ENCODE measurements at places on chromosomes 13 and 19.

GRCh38 chr19:43485951-43486350 is 18.6 kb downstream of the PHLDB3 start:
- no peak for DNase-seq

DNA sequence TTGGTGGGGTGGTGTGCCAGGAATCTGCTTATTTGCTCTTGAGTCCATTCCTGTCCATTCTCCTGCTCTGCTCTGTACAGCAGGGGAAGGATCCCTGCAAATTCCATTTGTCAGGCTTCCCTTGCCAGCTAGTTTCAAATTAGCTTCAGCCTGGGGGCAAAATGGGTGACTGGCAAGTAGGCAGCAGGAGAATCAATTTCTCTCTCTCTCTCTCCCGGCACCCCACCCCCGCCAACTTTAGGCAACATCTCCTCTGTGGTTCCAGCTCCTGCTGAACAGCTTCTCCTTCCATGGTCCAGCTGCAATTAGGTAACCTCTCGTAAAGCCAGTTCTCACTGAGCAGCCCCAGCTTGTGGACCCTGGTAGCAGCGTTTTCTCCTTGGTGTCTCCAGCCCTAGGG is 6.7 kb upstream of the MYCBP2 start:
- no peak for DNase-seq

- no peak for DNase-seq
Measured at GRCh38 chr19:29487432-29487831, 38.4 kb upstream of the VSTM2B start.

GRCh38 chr19:42129399-42130253 is 2.6 kb downstream of the POU2F2 start:
- no peak for DNase-seq

GRCh38 chr13:30774214-30774730 is 38.9 kb downstream of the ALOX5AP start:
- DNase-seq, result no peak

DNA sequence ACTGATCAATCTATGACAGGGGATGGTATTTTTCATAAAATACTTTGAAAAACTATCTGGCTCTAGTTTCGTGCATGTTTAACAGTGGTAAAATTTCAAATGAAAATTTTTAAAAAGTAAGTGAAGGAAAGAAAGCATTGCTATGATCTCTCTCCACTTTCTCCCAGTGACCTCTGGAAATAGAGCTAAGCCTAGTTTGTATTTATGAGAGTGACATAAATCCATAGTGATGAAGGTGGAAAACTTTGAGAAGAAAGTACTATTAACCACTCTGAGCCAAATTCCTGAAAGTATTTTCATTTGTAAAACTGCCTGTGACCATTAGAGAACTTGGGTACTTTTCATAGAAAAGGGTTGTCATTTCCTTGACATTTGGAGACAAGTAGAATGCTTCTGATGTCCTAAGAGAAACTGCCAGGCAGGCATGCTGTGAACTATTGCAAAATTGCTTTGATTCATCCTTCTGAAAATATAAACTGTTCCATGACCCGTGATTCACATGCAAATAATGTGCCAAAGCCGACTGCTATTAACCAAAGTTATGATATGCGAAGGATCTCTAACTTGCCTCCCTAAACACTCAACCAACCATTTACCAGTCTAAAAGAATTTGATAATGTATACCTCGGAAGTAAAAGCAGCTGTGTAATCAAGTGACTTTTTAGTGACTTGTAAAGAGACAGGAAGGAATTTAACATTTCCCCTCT is 133.2 kb downstream of the VWA8 start:
- DNase-seq, result no peak

DNA sequence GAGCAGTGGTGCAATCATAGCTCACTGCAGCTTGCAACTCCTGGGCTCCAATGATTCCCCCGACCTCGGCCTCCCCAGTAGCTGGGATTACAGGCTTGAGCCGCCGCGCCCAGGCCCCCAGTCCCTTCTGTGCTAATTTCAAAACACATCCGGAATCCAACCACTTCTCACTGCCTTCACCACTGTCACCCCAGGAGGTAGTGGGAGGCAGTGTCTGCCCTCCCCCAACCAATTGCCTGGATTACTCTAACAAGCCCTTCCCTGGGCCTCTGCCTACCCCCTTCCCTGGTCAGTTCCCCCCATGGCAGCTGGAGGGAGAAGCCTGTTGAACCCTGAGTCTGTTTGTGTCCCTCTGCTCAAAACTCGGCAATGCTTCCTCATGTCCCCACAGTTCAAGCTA is 2.3 kb downstream of the PRAM1 start:
- no peak for DNase-seq

DNA sequence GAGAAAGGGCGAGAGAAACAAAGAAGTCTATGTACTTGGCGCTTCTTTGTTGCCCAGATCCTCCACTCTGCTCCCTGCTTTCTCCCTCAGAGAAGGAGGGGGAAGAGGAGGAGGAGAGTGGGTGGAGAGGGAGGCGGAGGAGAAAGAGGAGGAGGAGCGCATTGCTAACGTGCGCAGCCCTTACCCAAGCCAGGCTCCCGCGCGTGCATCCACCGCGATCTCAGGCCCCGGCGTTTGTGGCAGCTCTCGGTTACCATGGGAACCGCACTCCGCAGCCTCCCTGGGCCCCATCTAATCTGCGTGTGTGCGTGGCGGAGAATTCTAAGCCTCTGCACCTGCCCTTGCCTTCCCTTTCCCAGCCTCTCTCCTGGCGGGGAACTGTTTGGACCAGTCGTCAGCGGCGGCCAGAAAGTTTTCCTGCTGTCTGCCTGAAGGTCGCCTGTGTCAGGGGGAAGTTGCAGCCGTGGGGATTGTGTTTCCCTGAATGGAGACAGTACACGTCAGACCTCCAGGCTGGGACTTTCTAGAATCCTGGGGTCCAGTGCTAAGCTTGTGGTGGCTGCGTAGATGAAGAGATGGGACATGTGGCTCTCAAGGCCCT is at the start of gene ERICH6B:
TSS of gene ERICH6B (minus strand) at position 239 of the 601 bp plus-strand sequence. CDS start 18,734 bp downstream, outside the sequence.
- no peak for DNase-seq

DNA sequence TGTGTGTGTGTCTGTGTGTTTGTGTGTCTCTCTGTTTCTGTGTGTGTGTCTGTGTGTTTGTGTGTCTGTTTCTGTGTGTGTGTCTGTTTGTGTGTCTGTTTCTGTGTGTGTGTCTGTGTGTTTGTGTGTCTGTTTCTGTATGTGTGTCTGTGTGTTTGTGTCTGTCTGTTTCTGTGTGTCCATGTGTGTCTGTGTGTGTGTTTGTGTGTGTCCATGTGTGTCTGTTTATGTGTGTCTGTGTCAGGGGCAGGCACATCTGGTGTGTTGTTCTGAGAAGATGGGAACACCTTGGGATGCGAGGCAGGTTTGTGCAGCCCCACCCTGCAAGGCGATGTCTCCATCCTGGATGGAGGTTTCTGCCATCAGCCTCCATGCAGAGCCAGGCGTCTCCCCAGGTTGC is 275.8 kb upstream of the SOX1 start:
- no peak for DNase-seq

- no peak for DNase-seq
Measured at GRCh38 chr13:87042946-87043345, 628.2 kb upstream of the SLITRK5 start.

- no peak for DNase-seq
Measured at GRCh38 chr13:100512422-100512821, 76.2 kb downstream of the GGACT start.

DNA sequence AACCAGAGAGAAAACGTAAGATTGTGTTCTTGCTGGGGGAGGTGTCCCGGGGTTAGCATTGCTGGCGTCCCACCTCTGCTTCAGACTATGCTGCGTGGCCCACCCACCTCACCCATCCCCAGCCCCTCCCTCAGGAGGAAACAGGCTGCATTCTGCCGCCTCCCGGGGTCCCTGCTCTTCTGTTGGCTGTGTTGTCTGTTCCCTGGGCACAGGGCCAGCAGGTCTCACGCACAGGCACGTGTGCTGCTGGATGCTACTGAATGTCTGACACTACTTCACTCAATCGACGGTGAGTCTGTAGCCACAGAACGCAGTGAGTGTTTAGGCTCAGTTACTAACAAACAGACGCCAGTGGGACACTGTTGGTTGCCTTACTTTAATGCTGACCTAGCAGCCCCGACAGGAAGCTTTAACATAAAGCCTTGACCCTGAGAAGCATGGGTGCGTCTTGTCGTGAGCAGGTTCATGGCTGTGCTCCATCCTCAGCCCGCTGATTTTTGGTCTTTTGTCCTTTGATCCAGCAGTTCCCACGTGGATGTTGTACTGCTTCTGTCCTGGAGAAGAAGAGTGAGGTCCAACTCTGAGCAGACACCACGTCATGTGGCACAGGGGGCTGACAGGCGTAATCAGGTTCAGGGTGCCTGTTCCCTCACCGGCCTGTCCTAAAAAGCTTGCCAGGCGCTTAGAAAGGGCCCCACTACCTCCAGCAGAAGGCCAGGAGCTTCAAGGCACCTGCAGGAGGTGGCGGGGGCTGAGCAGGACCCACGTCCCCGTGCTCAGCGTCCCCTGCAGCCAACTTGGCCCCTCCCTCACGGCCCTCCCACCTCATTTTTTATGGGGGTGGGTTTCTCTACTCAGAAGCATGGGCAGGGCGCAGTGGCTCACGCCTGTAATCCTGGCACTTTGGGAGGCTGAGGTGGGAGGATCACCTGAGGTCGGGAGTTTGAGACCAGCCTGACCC is 26.0 kb downstream of the NAXD start:
- DNase-seq, result no peak

- no peak for DNase-seq
Measured at GRCh38 chr13:88887045-88887662, 1216.0 kb downstream of the SLITRK5 start.

Data from stimulated activated CD8-positive, alpha-beta memory T cell treated with anti-CD3 and anti-CD28 coated beads, Interleukin-7, amount 100 ng/mL, for 4 hours (primary cell).